ENCODE measurements at places on chromosomes 2 and 18. TPM values are rescaled to one million over a fixed set of nuclear protein-coding genes. Genes with fewer than 3 reads are reported as not detected.

DNA sequence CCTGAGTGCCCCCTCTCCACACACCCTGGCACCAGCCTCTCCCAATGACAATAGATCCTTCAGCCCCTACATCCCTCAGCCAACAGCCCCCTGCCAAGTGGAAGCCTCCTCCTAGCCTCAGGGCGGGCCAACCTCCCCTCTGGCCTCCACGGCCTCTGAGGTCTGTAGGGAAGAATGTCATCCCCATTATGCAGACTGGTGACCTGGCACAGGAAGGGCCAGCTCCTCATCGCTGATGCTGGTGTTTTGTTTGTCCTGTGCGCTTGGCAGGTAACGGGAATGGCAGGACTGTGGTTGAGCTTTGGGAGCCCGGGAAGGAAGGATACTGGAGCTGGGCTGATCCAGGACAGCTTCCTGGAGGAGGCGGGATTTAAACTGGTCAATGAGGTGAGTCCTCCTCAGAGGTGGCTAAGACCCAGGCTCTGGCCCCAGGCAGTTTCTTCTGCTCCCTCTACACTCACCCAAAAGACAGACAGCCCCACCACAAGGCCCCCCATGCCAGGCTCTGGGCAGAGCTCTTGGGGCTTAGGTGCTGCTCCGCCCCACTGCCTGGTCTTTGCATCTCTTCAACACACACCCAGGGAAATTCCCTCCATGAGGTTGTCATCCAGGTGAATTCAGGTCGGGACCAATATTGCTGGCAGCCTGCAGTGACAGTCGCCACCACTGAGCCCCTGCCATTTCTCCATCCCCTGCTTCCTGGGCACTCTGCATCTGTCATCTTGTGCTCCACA, 75.2 kb upstream of the SMAD7 start:
- H3K4me1 ChIP-seq, result no peaks in the 10 kb centered on the region
- no peak for DNase-seq
- H3K36me3 ChIP-seq, result no peaks in the 10 kb centered on the region
- H3K27ac ChIP-seq, result no peak overlapping the region
- no peaks in the 10 kb centered on the region for H3K27me3 ChIP-seq
- H3K4me3 ChIP-seq, result no peak overlapping the region

DNA sequence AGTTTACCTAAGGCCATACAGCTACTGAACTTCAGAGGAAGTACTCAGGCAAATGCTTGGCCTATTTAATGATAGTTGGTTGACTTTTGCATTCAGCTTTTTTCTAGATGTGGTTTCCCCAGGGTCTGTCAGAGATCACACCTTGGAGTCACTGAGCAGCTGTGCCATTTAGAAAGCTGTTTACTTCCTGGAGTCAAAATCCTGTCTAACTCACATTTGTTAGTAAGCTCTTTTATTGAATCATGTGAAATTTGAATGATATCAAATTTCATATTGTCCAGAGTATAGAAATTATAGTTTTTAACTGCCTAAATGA, 7.6 kb upstream of the TRIB2 start:
- no peaks in the 10 kb centered on the region for H3K36me3 ChIP-seq
- DNase-seq, result no peak
- H3K27ac ChIP-seq, result peak overlapping the region; percentile 80
- no peak overlapping the region for H3K4me3 ChIP-seq
- H3K4me1 ChIP-seq, result peaks cover 44% of the 10 kb centered on the region

DNA sequence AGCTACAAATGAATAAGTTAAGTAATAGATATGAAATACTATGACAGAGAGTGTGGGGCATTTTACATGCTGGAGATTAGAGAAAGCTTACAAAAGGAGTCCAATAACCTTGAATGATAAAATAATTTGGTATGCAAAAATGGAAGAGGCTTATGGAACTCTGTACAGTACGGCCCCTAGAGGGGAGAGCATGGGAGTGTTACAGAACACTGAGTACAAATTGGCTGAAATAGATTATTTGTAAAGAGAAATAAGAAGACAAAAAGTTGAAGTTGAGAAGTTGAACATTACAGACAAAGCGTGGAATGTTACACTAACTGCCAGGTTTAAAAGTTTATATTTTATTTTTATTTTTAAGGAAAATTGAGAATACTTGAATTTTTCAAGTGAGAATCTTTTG, 192.1 kb upstream of the DOK6 start:
- H3K27me3 ChIP-seq, result no peaks in the 10 kb centered on the region
- DNase-seq, result no peak
- no peak overlapping the region for H3K4me3 ChIP-seq
- H3K4me1 ChIP-seq, result no peaks in the 10 kb centered on the region
- no peak overlapping the region for H3K27ac ChIP-seq

GRCh38 chr2:48759682-48760081, 4.2 kb upstream of the LHCGR start:
- no peak for DNase-seq
- no peak overlapping the region for H3K4me3 ChIP-seq
- no peaks in the 10 kb centered on the region for H3K4me1 ChIP-seq
- H3K36me3 ChIP-seq, result no peaks in the 10 kb centered on the region

GRCh38 chr2:58194458-58194857, 46.7 kb downstream of the FANCL start:
- no peaks in the 10 kb centered on the region for H3K27me3 ChIP-seq
- no peak for DNase-seq
- H3K27ac ChIP-seq, result no peak overlapping the region
- no peaks in the 10 kb centered on the region for H3K36me3 ChIP-seq
- H3K4me3 ChIP-seq, result no peak overlapping the region

DNA sequence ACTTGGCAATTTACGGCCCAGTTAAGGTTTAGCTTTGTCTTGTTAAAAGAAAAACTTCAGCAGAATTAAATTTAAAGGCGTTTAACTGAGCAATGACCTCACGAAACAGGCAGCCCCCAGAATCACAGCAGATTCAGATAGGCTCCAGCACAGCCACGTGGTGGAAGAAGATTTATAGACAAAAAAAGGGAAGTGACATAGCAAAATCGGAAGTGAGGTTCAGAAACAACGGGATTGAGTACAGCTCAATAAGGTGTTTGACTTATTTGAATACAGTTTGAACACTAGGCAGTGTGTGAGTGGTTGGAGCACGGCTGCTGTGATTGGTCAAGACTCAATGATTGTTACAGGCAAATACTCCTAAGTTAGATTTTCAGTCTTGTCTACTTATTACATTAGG, 79.8 kb downstream of the MOGAT1 start:
- no peaks in the 10 kb centered on the region for H3K4me1 ChIP-seq
- no peaks in the 10 kb centered on the region for H3K27me3 ChIP-seq
- no peaks in the 10 kb centered on the region for H3K36me3 ChIP-seq
- no peak overlapping the region for H3K27ac ChIP-seq
- no peak overlapping the region for H3K4me3 ChIP-seq

DNA sequence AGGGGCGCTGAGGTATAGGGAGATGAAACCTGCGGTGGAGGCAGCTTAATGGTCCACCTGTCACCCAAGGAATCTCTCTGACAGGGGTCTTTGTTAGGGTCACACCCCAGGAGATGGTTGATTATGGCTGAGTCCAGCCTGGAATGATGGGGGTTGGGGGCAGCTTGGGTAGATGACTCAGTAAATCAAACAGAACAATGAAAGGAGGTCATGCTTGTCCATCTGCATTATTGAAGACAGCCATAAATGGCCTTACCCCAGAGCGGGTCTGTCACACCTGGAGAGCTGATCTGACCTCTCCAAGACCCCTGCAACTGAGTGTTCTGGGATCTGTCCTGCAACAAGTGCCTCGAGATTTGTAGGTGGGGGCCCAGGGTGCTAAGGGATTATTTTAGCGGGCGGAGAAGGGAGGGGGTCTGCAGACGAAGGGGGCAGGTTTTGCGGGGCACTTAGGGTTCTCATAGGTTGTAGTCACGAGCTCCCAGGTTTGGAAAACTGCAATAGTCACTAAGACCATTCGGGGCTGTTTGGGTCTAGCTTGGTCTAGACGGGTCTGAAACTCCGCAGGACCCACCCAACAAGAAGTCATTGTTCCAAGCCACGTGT, 771 bp upstream of the IGFBP2 start:
- H3K4me1 ChIP-seq, result peaks cover 10% of the 10 kb centered on the region
- no peak for DNase-seq
- no peak overlapping the region for H3K4me3 ChIP-seq
- H3K36me3 ChIP-seq, result no peaks in the 10 kb centered on the region

- no peak overlapping the region for H3K4me3 ChIP-seq
- no peaks in the 10 kb centered on the region for H3K36me3 ChIP-seq
- H3K27me3 ChIP-seq, result no peaks in the 10 kb centered on the region
- H3K27ac ChIP-seq, result no peak overlapping the region
- DNase-seq, result no peak
- H3K4me1 ChIP-seq, result no peaks in the 10 kb centered on the region
Observed at GRCh38 chr2:193502363-193503035, 1307.8 kb upstream of the TMEFF2 start.

GRCh38 chr2:194672994-194673393, 984.0 kb upstream of the SLC39A10 start:
- H3K27me3 ChIP-seq, result no peaks in the 10 kb centered on the region
- no peaks in the 10 kb centered on the region for H3K36me3 ChIP-seq
- no peak overlapping the region for H3K27ac ChIP-seq
- H3K4me1 ChIP-seq, result no peaks in the 10 kb centered on the region

- no peaks in the 10 kb centered on the region for H3K27me3 ChIP-seq
- no peak overlapping the region for H3K27ac ChIP-seq
- H3K4me3 ChIP-seq, result no peak overlapping the region
Observed at GRCh38 chr2:16686641-16687040, 21.0 kb upstream of the CYRIA start.

GRCh38 chr2:174662859-174663258, 65.3 kb upstream of the WIPF1 start:
- H3K27me3 ChIP-seq, result no peaks in the 10 kb centered on the region
- no peaks in the 10 kb centered on the region for H3K36me3 ChIP-seq
- H3K4me1 ChIP-seq, result peaks cover 2% of the 10 kb centered on the region
- no peak for DNase-seq
- no peak overlapping the region for H3K4me3 ChIP-seq
- no peak overlapping the region for H3K27ac ChIP-seq

The CNRIP1 gene
- total RNA-seq, result 0.53 TPM

The TSPYL6 gene
- not detected for total RNA-seq

The LIMS2 gene
- total RNA-seq, result 9.6 TPM

The SH2D6 gene
- 0.53 TPM for total RNA-seq

The AFF3 gene
- 9.9 TPM for total RNA-seq

The CRYGD gene
- not detected for total RNA-seq

The RAB27B gene
- 3.0 TPM for total RNA-seq

The CFAP221 gene
- not detected for total RNA-seq

The NPPC gene
- total RNA-seq, result not detected

Measured in T-cell (primary cell).